NCI-H1092 (cell line): ENCODE measurements at places on chromosomes 6 and 20.

DNA sequence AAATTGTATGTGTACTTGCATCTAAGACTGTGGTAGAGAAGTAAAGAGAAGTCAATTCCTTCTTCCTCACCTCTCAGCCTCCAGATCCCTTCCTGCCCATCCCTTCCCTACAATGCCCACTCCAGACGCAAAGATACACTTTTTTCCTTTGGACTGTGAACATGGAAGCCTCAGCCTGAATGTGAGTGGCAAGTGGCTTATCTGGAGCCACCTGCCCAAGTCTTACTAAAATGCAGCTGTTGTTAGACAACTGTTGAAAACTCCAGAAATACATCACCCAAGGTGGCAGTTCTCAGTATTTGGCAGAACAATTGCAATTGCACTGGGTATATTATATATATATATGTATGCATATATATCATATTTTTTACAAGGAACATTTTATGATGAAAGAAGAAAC is 7.5 kb downstream of the VGLL2 start:
- DNase-seq = no peak

DNA sequence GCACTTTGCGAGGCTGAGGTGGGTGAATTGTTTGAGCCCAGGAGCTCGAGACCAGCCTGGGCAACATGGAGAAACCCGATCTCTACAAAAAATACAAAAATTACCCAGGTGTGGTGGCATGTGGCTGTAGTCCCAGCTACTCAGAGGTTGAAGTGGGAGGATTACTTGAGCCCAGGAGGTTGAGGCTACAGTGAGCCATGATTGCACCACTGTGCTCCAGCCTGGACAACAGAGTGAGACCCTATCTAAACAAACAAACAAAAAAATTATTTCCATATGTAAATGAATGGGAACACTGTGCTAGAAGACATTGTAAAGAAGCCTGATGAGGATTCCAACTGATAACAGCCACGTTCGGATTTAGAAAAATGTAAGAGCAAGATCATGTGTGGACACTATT is 154.2 kb downstream of the ZFP64 start:
- DNase-seq = no peak

DNA sequence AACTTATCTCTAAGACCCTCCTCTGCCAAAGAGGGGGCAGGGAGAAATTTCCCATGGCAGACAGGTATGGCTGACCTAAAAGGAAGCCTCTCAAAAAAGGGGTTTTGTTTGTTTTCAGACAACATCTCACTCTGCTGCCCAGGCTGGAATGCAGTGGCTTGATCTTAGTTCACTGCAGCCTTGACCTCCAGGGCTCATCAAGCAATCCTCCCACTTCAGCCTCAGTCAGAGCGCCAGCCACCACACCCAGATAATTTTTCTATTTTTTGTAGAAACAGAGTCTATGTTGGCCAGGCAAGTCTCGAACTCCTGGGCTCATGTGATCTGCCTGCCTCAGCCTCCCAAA is 3.8 kb downstream of the EZR start:
- no peak for DNase-seq

DNA sequence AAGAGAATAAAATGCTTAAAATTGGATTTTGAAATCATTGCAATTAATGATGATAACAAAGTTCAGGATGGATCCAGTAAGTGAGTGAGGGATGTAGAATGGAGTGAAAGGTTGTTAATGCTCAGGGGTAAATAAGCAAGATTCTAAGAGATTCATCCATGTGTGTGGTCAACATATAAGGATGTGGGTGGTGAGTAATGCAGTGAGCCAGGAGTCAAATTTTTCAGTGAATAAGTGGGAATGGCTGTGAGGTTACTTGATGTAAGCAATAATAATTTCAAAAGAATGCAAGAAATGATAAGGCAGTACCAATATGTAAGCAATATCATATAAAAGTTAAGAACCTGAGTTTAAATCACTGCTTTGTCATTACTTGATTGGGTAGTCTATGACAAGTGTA is 207.5 kb upstream of the ADGRB3 start:
- DNase-seq = no peak

GRCh38 chr20:3133155-3133554 is 26.5 kb downstream of the FASTKD5 start:
- no peak for DNase-seq

DNA sequence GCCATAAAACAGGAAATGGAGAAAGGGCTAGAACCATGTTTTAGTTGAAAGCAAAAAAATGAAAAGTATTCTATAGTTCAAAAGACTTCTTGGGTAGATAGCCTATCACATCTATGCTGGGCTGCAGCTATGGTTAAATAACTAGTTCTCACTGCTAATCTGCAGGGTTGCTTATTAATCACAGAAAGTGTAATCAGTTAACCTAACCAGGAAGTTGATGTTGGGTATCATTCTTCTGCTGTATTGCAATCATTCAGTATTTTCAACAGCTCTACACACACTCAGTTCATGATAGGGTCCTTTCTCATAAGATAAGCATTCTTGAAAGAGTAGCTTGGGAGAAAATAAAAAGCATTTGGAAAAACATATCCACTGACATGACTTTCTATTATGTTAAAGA is 135.2 kb upstream of the TCF21 start:
- DNase-seq = no peak

- DNase-seq = no peak
Measured at GRCh38 chr6:37866590-37867507, 47.3 kb downstream of the ZFAND3 start.

DNA sequence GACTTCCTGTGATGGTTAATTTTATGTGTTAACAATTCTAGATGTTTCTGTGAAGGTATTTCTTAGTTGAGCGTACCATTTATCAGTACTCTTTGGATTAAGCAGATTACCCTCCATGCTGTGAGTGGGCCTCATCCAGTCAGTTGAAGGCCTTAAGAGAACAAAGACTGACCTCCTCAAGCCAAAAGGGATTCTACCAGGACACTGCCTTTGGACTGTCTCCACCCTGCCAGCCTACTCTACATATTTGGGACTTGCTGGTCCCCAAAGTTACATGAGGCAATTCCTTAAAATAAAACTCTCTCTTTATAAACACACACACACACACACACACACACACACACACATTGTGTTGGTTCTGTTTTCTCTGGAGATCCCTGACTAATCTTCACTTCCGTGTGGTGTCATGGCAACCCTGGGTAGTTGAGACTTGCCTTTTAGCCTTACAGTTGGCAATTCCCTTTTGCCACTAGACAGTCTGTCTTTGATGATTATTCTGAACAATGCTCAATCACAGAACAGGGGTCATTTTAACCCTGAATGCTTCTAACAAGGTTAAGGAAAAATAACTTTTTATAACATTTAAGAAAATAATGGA is 32.2 kb downstream of the MRAP2 start:
- no peak for DNase-seq

DNA sequence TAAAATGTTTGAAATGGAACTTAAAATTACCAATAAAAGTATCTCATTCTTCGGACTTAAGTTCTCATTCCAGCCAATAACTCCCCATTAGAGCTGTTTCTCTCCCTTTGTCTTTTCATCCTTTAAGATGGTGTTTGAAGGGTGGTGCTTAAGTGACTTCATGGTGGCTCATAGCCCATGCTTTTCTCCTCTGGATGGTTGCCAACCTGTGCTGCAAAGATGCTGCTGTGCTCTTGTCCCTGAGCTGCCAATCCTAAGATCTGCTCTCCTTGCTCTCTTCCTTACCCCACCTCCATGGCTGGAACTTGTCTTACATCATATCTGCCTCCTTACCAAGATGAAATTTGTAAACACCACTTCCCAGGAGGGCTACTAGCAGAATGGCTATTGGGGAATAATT is 31.6 kb upstream of the PNRC1 start:
- DNase-seq = no peak

DNA sequence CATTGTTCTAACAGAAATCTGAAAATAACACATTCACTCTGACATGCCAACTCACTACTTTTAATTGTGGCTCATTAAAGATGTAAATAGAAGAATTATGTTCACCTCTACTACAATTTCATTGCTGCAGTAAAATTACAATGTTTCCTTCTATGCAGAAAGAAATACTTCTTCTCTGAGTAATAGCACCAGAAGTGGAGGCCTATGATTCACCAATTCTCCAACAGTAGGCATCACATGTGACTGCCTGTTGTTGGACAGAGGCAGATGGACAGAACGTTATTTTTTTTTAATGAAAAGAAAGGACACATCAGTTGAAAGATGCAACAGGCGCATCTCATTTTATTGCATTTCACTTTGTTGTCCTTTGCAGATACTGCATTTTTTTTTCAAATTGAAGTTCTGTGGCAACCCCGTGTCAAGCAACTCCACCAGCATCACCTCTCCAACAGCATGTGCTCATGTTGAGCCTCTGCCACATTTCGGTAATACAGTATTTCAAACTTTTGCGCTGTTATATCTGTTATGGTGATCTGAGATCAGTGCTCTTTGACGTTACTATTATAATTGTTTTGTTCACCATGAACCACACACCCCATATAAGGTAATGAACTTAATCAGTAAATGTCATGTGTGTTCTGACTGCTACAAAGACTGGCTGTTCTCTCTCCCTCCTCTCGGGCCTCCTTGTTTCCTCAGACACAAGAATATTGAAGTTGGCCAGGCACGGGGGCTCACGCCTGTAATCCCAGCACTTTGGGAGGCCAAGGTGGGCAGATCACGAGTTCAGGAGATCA is 121.4 kb downstream of the ATXN1 start:
- DNase-seq = no peak

- no peak for DNase-seq
Measured at GRCh38 chr6:150723857-150724256, 124.2 kb downstream of the PLEKHG1 start.

GRCh38 chr6:34672657-34673043 is 23.9 kb downstream of the ILRUN start:
- DNase-seq = no peak

- no peak for DNase-seq
Measured at GRCh38 chr6:35359346-35359743, 17.0 kb downstream of the PPARD start.

GRCh38 chr20:38947931-38948362 is 14.2 kb upstream of the DHX35 start:
- no peak for DNase-seq

DNA sequence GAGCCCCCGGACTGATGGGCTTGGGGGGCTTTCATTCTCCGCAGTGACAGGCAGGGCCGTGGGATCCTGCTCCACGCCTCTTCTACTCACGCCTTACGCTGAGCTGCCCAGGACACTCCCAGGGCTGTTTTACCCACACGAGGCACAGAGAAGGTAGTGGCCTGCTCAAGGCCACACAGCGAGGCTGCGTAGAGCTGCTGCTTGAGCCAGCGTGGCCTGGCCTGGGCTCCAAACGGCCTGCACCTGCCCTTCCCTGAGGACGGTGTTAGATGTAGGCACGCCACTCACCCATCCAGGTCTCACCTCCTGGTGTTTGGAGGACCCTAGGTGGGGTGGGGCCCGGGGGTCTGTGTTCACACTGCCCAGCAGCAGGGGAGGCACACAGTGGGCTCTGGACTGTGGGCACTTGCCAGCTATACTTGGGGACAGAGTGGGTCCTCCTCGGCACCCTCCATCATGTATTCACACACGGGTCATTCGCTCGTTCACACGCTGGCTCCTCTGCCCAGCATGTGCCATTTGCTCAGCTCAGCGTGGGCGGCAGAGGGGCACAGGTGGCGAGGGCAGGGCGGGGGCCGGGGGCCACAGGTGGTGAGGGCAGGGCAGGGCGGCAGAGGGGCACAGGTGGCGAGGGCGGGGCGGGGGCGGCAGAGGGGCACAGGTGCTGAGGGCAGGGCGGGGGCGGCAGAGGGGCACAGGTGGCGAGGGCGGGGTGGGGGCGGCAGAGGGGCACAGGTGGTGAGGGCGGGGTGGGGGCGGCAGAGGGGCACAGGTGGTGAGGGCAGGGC is 18.4 kb upstream of the RBBP8NL start:
- DNase-seq = no peak

- peak; percentile 30 for DNase-seq
Measured at GRCh38 chr6:136655239-136656014, 105.2 kb upstream of the MAP7 start.
